ENCODE measurements at places on chromosomes 1 and 21.

- no peak for DNase-seq
Measured at GRCh38 chr1:58607391-58607790, 30.3 kb upstream of the TACSTD2 start.

GRCh38 chr1:26739329-26739914, 43.6 kb downstream of the ARID1A start:
- no peak for DNase-seq

DNA sequence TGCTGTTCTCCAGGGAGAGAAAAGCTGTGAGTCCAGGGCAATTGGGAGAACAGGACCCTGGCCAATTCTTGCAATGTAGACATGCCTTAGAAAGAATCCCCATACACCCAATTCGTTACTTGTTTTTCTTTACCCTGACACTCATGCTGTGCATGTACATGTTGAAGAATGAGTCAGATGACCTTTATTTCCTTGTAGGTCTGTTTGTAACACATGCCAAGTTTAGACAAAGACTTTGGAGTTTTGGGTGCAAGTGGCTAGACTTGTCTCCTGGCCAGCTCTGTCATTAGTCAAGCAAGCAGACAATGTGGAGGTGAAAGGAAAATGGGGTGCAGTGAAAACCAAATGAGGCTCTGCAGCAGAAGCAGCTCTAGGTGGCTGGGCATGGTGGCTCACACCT, 38.1 kb downstream of the GNPAT start:
- DNase-seq, result no peak

- no peak for DNase-seq
Measured at GRCh38 chr1:83741348-83741747, 257.6 kb downstream of the TTLL7 start.

- no peak for DNase-seq
Measured at GRCh38 chr1:60697204-60697994, 385.0 kb upstream of the NFIA start.

DNA sequence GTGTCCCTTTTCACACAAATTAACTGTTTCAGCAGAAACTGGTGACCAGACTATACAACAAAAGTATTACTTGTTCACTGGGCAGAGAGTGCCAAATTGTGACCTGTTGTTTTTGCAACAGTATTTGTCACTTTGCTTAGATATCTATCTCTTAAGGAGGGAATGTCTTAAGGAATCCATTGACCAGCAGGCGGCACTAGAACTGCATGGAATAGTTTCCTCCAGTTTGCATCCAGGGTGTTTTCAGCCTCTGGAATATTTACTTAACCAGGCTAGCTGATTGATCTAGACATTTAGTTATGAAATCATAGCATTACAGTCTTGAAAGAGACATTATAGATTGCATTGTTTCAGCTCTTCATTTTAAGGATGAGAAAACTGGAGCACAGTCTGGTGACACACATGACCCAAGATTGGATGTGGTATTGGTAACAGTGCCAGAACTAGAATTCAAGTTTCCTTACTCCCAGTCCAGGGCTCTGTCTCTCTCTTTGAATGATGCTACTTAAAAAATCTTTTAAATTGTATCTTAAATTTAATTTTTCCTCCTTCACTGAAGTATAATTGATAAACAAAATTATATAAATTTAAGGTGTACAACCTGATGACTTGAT, 16.9 kb downstream of the RPTN start:
- peak; percentile 63 for DNase-seq

GRCh38 chr1:156112276-156113137, 2.0 kb upstream of the LMNA start:
- DNase-seq, result no peak

DNA sequence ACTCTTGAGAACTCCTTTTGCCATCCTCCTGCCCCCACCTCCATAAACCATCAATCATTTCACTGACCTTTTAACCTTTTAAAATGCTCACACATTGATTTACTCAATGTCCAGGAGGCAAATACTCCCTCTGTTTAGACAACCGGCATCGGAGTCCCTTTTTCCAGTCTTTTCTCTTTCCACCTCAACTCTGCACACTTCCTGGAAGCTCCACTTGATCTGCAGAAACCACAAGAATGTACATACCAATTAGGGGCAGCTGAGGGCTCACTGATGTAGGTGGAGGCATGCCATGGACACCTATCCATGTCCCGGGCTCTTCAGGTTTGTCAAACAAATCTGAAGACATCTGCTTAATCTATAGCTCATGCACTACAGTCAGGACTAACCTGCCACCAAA, 5.3 kb upstream of the AMIGO1 start:
- DNase-seq, result no peak

GRCh38 chr21:31514598-31514997, 144.9 kb upstream of the SOD1 start:
- no peak for DNase-seq

DNA sequence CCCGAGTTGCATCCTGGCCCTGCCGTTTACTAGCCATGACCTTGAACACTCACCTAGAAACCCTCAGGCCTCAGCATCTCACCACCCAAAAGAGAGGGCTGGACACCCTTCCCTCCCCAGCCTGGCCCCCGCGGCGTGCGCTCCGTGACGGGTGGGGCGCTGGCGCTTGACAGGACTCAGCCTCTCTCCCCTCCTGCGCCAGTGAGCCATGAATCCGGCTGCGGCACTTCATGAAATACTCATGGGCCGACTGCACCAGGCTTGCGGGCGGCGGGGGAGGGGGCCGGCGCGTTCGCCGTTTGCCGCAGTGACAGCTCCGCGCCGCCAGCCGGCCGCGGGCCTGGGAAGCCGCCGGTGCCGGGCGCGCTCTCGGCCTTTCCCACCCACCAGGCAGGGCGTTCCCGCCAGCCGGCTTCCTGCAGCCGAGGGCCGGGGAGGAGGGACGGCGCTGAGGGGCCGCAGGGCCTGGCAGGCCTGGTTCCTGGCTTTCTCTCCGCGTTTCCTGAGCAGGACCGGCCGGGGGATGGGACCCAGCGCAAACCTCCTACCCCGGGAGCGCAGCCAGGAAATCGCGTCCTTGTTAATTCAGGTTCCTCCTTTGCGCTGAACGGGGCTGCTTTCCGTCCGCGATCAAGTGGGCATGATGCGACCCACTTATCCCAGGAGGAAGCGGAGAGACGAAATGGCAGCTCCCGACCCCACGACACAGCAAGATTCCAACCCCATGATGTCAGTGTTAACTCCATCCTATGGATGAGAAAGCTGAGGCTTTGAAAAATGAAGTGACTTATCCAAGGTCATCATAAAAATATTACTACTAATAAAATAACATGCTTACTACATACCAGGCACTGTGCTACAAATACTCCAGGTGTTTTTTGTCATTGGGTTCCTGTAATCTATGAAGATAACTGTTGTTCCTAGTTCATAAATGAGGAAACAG, 9.1 kb upstream of the LUZP1 start:
- DNase-seq, result peak; percentile 83

GRCh38 chr1:61051719-61052394, 30.5 kb upstream of the NFIA start:
- no peak for DNase-seq

- peak; percentile 2 for DNase-seq
Measured at GRCh38 chr21:36917471-36918158, 48.9 kb downstream of the HLCS start.

- DNase-seq, result no peak
Measured at GRCh38 chr1:53122961-53123413, 19.5 kb downstream of the SLC1A7 start.

- DNase-seq, result peak; percentile 61
Measured at GRCh38 chr1:29123053-29123886, 433 bp downstream of the TMEM200B start.

DNA sequence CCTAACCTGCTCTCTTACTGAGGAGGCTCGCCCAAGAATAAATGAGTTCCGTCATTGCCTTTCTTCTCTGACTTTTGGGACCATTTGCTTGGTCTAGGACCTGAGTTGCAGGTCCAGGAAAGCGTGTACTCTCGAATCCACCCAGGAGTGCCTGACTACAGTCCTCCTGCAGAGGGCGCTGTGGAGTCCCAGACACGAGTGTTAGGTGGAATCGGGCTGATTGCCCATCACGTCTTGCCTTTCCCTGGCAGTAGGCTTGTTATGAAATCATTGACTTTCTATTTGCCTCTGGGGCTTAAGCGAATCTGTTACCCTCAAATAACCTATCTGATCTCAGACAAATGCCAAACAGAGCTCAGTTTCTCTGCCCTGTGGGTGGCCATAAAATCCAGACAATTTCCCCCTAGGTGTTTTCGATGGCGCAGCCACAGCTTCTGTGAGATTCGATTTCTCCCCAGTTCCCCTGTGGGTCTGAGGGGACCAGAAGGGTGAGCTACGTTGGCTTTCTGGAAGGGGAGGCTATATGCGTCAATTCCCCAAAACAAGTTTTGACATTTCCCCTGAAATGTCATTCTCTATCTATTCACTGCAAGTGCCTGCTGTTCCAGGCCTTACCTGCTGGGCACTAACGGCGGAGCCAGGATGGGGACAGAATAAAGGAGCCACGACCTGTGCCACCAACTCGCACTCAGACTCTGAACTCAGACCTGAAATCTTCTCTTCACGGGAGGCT, at the start of gene IL20:
TSS of gene IL20 (plus strand) at position 685 of the 733 bp plus-strand sequence. CDS start 230 bp downstream, outside the sequence.
- peak; percentile 78 for DNase-seq

GRCh38 chr1:227788271-227789083, 27.0 kb upstream of the PRSS38 start:
- no peak for DNase-seq

- DNase-seq, result no peak
Measured at GRCh38 chr21:17501107-17502006, 11.5 kb upstream of the CXADR start.

GRCh38 chr1:208880433-208881100, 636.4 kb upstream of the PLXNA2 start:
- no peak for DNase-seq

DNA sequence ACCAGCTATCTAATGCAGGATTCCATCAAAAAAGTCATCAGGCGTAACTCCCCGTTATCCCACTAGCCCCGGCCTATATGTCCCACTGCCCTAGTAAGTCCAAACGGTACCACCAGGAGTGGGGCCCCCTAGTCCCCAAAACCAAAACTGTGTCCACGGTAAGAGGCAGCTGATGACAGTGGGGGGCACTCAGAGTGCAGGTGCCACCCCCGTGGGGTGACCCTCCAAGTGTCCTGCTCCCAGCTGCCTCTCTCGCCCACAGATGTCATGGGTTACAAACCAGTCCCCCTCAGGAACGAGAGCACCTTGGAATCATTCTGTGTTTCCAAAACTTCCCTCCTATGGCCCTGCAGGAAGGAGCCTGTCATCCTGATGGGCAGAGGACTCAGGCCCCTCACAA, 10.9 kb upstream of the AURKAIP1 start:
- no peak for DNase-seq

DNA sequence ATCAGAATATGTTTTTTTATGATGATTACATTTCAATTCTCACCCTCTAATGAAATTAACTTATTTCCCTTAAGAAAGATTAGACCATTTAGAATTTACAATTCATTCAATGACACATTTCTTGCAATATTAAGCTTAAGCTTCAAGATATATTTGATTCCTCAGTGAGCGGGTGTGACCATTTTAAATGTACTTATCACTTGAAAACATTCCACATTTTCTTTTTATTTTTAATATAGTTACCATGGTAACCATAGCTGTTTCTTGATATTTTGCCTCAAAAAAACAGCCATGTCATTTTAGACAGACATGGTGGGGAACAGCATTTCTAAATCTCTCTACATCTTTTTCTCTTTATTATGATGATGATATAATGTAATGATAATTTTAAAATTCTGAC, 1029.0 kb upstream of the B3GALT2 start:
- peak; percentile 12 for DNase-seq

GRCh38 chr1:41454406-41454805, 30.1 kb downstream of the EDN2 start:
- no peak for DNase-seq

- DNase-seq, result no peak
Measured at GRCh38 chr1:43868741-43869067, 64.9 kb upstream of the ARTN start.

- DNase-seq, result no peak
Measured at GRCh38 chr21:20603236-20603635, 395.0 kb upstream of the NCAM2 start.

- no peak for DNase-seq
Measured at GRCh38 chr1:84450910-84451309, 28.2 kb upstream of the RPF1 start.

DNA sequence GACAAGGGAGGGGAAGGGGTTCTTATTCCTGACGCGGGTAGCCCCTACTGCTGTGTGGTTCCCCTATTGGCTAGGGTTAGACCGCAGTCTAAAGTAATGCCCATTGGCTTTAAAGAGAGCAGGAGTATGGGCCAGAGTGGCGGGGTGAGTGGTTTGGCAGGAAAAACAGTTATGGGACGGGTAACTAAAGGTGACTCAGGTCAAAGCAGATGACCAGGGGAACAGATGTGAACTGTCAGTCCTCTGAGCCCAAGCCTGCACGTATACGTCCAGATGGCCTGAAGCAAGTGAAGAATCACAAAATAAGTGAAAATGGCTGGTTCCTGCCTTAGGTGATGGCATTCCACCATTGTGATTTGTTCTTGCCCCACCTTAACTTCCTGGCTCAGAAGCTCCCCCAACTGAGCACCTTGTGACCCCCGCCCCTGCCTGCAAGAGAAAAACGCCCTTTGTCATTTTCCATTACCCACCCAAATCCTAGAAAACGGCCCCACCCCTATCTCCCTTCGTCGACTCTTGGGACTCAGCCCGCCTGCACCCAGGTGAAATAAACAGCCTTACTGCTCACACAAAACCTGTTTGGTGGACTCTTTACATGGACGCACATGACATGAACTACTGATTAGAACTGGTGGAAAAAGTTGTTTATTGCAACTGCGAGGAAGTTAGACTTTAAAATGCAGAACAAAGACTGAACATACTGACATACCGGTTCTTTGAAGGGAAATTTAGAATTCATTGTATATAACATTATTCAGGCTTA, 758 bp upstream of the ATAD3B start:
- DNase-seq, result peak; percentile 37

- no peak for DNase-seq
Measured at GRCh38 chr1:172484252-172484651, 40.4 kb upstream of the PIGC start.

- no peak for DNase-seq
Measured at GRCh38 chr1:24972221-24972914, 42.3 kb upstream of the RUNX3 start.

DNA sequence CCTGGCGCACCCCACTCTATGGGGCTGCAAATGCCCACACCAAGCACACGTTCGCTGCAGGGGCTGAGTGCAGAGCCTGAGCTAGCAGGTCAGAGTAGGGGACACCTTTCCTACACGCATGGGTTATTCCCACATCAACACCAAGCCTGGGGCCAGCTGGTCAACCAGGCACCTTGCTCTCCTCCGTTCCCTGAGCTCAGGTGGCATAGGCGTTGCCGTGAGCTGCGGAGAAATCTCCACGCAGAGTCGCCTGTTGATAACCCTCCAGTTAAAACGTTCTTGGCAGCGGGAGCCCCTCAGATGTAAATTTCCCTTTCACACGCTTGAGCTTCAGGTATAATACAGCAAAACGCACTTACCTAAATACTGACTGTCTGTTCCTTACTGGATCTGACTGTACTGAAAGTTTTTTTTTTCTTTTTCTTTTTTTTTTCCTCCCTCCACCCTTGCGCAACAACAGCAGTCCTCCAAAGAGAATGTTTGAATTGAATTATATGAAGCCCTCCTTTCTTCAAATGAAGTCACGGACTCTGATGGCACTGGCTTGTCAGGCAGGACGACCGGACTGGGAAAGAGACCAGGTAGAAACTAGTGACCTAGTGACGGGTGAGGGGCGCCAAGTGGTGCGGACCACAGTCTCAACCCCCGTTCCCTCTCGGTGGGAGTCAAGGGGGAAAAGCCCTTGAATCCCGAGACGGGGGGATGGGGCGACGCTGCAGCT, 2.1 kb downstream of the BRINP3 start:
- no peak for DNase-seq

All from common myeloid progenitor, CD34-positive (primary cell).